ENCODE measurements at places on chromosomes 7 and 10. TPM values are rescaled to one million over a fixed set of nuclear protein-coding genes. Genes with fewer than 3 reads are reported as not detected.

The EN2 gene
- 0.05 TPM for total RNA-seq

The RRP12 gene
- 29.2 TPM for total RNA-seq

The LRRTM3 gene
- total RNA-seq: not detected

The SLC18A3 gene
- total RNA-seq: 0.10 TPM

The POLD2 gene
- 58.9 TPM for total RNA-seq

The CLCN1 gene
- total RNA-seq: not detected

The CXCL12 gene
- total RNA-seq: 5.4 TPM

The GDF10 gene
- not detected for total RNA-seq

Measured in renal cortical epithelial cell (primary cell).